ENCODE measurements at places on chromosomes 1 and 21. TPM values are rescaled to one million over a fixed set of nuclear protein-coding genes. Genes with fewer than 3 reads are reported as not detected.
A peak's percentile ranks its signal among the peaks of the same experiment; 100 is the strongest.

DNA sequence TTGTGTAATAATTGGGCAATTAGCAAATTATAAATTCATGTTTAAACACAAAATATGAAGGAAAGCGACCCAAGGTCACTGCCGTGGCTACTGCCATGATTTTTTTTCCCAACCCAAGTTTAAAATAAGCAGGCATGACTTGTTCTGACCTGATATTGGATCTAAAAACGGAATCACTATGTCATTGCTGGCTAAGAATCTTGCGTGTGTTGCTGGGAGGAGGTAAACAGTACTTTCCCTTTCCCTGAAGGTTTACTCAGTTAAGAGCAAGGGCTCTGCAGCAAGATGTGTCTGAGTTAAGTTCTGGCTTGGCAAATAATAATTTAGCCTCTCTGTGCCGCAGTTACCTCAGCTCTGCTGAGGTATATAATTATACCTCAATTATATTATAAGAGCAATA, 125.7 kb upstream of the L1TD1 start:
- peak; percentile 80 for DNase-seq

- no peak for DNase-seq
Observed at GRCh38 chr1:162997499-162998285, 71.5 kb upstream of the RGS4 start.

DNA sequence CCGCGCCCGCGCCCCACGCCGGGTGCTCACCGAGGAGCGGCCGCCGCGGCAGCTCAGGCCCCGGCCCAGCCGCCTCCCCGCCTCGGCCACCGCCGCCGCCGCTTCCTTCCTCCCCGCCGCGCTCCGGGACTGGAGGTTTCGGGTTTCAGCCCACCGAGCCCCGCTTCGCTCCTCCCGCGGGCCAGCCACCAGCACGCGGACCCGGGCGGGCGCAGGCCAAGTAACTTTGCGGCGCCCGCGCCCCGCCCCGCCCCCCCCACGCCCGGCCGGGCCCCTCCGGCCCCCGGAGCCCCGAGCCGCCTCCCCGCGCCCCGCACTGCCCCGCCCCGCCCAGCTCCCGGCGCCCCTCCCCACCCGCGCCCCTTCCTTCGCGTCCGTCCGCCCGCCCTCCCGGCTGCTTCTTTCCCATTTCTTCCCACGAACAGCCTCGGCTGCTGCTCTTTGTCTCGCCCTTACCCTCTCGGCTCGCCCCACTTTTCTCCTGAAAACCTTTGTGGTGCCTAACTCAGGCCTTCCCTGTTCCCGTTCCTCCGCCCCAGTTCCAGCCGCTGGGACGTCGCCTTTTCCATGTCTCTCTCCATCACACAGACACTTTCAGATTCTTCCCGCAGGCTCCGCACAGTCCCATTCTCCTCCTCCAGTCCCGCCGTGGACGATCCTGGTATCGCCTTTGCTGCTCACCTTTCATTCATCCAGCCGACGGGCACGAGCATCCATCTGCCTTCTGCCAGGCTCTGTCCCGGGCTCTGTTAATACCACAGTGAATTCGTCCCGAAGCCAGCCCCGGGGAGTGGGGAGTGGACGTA, at the start of gene GPR161:
TSS of gene GPR161 (minus strand) at position 222 of the 806 bp plus-strand sequence. CDS start 32,080 bp downstream, outside the sequence.
- peak; percentile 81 for DNase-seq

DNA sequence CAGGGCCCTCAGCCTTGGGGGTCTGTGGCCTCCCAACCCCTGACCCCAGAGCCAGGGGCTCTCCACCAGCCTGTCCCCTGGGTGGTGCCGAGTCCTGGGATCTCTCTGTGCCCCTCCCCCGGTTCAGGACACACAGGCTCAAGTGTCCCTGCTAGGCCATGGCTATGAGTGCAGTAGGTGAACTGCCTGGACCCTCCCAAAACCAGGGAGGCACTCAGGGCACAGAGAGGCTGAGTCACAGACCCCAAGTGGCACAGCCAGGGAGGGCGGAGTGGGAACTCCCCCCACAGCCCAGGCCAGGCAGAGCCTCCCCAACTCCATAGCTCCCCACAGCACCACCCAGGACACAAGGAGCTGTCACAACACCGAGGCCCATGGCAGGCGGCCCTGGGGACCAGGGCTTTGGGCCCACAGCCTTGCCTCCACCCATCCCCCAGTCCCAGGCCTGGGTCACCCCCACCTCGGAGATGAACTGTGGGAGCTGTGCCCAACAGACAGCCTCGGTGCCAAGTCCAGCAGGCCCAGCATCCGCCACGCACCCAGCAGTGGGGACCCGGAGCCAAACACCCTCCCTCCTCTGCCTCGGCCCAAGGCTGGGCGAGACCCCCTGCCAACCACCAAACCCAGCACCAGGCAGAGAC, 3.2 kb downstream of the DVL1 start:
- DNase-seq, result no peak

DNA sequence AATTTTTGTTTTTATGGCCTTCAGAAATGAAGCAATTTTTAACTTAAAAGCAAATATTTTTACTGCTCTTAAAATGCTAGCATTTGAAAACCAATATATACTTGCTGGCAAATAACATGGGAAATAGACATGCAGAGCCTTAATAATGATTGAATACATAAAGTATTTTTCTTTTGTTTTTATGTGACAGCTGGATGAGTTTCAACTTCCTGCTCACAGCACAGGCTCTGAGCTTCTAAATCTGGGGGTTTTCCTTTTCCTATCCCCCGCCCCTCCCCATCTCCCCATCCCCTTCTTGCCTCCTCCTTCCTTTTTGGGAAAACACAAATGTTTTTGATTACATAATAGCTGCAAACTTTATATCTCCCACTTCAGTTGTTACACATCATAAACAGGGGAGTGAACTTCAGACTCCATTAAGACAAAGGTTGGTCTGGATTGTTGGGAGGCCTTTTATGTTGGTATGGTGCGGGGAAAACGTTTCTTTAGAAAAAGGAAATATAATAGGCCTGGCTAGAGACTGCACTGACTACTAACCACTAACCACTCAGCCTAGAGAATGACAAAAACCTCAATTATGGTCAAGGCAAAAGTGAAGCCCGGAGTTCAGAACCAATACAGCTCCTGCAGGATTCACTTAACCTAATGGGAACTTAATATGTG, 116.1 kb upstream of the GORAB start:
- DNase-seq, result peak; percentile 58

DNA sequence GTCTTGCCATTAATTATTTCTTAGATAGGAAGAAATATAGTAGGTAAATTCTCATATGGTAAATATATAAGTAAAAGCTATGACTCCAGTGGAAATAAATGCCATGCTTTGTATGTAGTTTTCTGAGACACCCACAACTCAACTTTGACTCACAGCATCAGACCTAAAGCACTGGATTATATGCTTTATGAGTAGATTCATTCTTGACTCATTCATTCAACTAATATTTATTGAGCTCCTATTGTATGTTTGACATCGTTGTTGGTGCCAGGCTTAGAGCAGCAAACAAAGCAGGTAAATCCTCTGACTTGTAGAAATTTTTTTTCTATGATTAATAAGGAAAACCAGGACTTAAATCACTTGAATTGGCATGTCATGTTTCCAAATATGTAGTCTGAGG, 211.4 kb downstream of the PTPRC start:
- DNase-seq, result no peak

DNA sequence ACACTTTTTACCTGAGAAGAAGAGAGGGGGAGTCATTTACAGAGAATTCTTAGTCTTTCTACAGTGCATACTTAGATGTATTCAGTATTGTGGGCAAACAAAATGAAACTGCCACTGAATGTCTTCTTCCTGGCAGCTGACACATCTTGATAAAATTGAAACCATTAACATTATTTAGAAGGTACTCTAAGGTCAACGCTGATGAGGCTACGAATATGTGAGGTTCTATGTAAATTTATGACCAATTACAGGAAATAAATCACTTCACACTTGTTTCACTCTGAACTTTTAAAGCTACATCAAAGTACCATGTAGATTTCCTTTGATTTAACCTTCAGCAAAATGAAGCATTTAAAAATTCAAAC, 51.3 kb upstream of the GFI1 start:
- no peak for DNase-seq

DNA sequence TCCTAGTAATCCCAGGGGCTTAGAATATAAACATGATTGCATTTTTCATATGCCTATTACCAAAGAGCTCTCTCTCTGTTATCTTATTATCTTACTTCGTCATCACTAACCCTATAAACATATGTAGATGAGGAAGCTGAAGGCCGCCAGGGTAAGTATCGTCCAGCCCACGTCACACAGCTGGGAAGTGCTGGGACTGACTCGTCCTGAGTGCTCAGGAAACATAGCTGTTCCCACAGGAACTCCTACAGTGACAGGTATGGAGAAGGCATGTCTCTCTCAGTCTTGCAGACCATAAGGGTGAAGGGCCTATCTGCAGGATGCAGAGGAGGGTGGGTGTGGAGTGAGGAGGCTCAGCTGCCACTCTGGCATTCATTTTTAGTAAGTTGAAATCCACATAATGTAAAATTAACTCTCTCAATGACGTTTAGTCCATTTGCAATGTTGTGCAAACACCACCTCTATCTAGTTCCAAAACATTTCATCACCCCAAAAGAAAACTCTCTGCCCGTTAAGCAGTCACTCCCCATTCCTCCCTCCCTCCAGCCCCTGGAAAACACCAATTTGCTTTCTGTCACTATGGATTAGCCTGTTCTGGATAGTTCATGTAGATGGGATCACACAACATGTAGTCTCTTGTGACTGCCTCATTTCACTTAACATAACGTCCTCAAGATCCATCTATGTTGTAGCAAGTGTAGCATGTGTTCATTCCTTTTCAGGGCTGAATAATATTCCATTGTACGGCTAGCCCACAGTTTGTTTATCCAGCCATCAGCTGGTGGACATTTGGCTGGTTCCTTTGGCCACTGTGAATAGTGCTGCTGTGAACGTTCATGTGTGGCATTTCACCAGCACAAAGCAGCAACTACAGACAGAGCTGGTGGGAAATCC, 68.3 kb downstream of the TCP10L start:
- no peak for DNase-seq

- DNase-seq, result no peak
Observed at GRCh38 chr1:25223471-25223870, 8.8 kb downstream of the SYF2 start.

- no peak for DNase-seq
Observed at GRCh38 chr1:238323490-238323889, 432.8 kb upstream of the ZP4 start.

DNA sequence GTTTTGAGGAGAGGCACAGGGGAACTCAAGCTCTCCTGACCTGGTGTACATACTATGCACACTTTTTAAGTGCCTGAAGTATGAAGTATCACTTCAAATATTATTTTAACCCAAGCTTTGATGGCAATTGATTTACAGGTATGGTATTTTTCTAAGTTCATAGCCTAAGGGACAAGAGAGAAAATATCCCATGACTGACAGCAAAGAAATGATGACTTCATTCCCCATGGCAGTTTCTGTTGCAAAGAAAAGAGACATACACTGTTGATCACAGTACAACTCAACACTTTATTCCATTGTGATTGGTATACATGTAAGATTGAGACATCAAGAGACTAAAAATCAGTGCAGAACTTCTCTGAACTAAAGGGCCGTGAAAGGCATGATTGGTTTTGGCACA, 41.8 kb upstream of the BCL10 start:
- DNase-seq, result no peak

- DNase-seq, result peak; percentile 89
Observed at GRCh38 chr1:156920233-156921052, at the start of gene LRRC71. Gene LRRC71, plus strand, starts transcription at chr1:156920632. Its CDS starts 172 bp downstream, at chr1:156920804.

GRCh38 chr1:147080671-147081394, 91.4 kb downstream of the PRKAB2 start:
- DNase-seq, result no peak

DNA sequence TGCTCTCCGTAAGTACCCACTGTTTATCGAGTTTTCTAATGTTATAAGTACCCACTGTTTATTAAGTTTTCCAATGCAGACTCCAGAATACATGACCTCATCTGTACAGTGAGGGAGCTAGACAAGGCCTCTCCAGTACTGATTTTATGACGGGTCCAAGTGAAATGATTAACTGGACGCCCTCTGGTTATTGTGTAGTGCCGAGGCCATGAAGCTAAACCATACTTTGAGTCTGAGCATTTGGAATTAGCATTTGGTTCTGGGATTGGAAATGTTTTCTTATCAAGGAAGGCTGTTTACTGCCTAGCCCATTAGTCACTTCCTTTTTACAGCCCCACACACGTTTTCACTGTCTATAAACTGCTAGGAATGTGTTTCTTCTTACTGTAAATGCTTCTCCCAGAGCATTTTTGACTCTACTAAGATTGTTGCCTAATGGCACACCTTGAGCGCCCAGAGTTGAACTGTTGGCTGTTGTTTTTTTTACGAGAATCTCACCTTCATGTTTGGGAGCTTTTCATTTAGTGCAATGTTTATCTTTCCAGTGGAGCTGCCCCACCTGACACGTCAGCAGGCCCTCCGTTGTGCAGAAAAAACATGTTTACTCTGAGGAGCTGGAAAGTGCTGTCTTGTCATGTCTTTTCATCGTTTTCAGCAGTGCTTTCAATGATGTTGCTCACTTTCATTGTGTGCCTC, 26.9 kb downstream of the SPATA46 start:
- no peak for DNase-seq

- peak; percentile 32 for DNase-seq
Observed at GRCh38 chr1:33660244-33660643, 187.8 kb downstream of the ZSCAN20 start.

- DNase-seq, result no peak
Observed at GRCh38 chr1:60765204-60765603, 317.2 kb upstream of the NFIA start.

DNA sequence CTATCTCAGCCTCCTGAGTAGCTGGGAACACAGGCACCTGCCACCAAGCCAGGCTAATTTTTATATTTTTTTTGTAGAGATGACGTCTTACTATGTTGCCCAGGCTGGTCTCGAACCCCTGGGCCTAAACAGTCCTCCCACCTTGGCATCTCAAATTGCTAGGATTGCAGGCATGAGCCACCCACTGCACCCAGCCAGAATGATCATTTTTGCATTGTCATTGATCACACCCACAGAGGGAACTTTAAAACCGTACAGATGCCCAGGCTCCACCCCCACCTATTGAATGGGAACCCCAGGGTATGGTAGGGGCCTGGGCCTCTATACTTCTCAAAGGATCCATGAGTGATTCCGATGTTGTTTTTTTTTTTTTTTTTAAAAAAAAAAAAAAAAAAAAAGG, 36.7 kb downstream of the ETNK2 start:
- DNase-seq, result no peak

GRCh38 chr1:89671775-89672488, 39.0 kb downstream of the LRRC8C start:
- no peak for DNase-seq

- peak; percentile 18 for DNase-seq
Observed at GRCh38 chr1:164830628-164831027, 271.6 kb downstream of the PBX1 start.

- no peak for DNase-seq
Observed at GRCh38 chr1:168081373-168082007, 55.2 kb downstream of the GPR161 start.

The RNF223 gene
- total RNA-seq, result 0.62 TPM

The DENND2D gene
- total RNA-seq, result 12.0 TPM

The PLK3 gene
- total RNA-seq, result 10.8 TPM

The APCS gene
- total RNA-seq, result not detected

The OLFML3 gene
- 80.7 TPM for total RNA-seq

The S100A11 gene
- total RNA-seq, result 36.0 TPM

The GRIK1 gene
- 0.31 TPM for total RNA-seq

The HTR6 gene
- total RNA-seq, result not detected

The TGFB2 gene
- total RNA-seq, result 40.1 TPM

The LCE1D gene
- not detected for total RNA-seq

The FCRLB gene
- 1.0 TPM for total RNA-seq

The PHGDH gene
- 58.2 TPM for total RNA-seq

The SYT14 gene
- total RNA-seq, result 1.0 TPM

The DNASE2B gene
- 2.1 TPM for total RNA-seq

The CFHR1 gene
- not detected for total RNA-seq

The MCOLN3 gene
- 0.62 TPM for total RNA-seq

The TSPAN1 gene
- 5.3 TPM for total RNA-seq

The KANK4 gene
- total RNA-seq, result 16.1 TPM

All from tongue (tissue), 3 donors.